ENCODE measurements at places on chromosomes 1 and 21. TPM values are rescaled to one million over a fixed set of nuclear protein-coding genes. Genes with fewer than 3 reads are reported as not detected.

Gene NPHS2
- 0.12 TPM for polyA plus RNA-seq

Gene CLEC20A
- polyA plus RNA-seq, result not detected

Gene TMEM50B
- polyA plus RNA-seq, result 20.0 TPM

Gene FCRL4
- polyA plus RNA-seq, result not detected

Gene FAM3B
- 0.50 TPM for polyA plus RNA-seq
